ENCODE measurements at places on chromosomes 13 and 19.

GRCh38 chr13:30968846-30969245 is 36.4 kb downstream of the TEX26 start:
- no peak for DNase-seq

DNA sequence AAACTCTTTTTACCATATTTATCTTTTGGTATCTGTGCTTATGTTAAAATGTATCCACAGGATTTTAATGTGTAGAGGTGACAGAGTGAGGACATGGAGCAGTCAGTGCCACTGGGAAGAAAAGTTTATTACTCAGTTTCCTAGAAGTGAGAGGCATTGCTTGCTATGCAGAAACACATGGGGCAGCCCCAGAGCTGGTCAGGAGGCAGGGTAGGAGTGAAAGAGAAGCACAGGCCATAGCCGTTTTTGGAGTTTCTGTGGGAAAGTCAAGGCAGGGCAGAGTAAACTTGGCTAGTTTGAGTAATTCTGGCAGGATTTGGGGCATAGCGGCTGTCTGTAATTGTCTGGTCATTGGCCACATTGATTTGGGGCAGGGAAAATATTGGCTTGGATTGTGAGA is 370.9 kb downstream of the FGF9 start:
- no peak for DNase-seq

- no peak for DNase-seq
These were observed 27.6 kb downstream of the SLC6A16 start for GRCh38 chr19:49297403-49297802.

GRCh38 chr19:47681388-47681787 is 31.8 kb upstream of the EHD2 start:
- no peak for DNase-seq

DNA sequence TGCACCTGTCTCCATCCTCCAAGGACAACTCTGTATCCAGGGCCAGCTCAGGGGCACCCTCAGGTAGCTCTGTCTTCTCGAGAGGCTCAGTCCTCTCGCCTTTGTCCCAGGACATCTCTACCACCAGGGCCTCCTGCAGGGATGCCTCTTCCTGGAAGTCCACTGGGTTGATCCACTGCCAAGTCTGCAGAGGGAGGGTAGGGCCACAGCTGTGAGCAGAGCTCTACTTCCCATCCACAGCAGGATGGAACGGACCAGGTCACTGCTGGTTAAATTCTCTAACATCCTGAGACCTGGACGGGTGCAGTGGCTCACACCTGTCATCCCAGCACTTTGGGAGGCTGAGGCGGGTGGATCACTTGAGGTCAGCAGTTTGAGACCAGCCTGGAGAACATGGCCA is 26.8 kb downstream of the IL12RB1 start:
- no peak for DNase-seq

DNA sequence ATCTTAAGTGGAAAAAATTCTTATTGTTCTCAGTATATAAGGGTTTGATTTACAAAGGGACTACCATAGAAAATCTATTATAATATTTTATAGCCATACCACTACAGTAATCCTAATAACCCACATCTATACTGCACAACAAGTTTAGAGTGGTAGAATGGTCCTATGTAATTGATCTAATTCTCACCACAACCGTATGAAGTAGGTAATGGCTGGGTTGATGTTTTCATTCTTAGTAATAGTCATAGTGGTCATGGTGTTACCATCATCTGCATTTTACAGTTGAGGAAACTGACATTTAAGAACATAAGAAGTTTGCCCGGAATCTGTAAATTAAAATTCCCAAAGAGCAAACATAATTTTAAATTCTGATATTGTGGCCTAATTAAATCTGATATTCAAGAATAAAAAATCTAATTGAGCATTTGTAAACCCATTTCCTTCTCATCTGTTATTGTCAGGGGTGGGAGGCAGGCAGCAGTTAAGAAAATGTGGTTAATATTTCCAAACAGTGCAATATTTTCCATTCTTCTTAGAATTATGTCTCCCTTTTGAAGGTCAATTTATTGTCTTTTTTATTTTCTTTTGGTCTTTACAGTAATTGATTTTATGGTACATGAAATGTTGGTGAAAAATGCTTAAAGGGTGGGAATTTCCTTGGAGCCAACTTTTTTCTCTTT is 65.6 kb downstream of the DHRS12 start:
- no peak for DNase-seq

DNA sequence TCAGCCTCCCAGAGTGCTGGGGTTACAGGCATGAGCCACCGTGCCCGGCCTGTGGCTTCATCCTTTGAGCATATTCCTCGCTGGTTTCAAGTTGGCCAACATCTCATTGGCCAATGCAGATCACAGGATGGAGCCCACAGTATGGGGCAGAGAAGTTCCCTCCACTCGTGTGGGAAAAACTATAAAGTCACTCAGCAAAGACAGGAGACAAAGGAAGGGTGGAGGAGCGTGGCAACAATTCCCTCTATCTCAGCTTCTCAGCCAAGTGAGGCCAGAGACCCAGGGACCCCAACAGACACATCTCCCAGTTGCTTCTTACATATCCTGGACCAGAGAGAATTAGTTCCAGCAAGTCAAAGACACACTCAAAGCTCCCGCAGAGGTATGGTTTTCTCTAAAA is 184.6 kb upstream of the SOX1 start:
- DNase-seq = no peak

DNA sequence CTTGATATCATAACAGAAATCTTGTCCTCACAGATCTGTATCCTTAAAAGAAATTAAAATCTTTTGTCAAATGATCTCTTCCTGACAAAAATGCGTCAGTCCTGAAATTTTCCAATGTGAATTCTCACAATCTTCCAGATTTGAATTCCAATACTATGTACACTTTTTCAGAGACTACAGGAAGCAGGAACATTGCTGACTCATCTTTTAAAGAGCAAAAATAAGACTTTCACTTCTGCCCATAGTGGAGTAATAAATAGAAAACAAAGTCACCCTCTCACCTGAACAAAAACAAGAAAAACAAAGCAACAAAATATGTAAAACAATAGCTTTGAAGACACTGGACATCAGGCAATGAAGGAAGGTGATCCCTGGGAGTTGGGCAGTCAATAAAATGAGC is 167.0 kb upstream of the IPO5 start:
- no peak for DNase-seq

- DNase-seq = no peak
These were observed 128.2 kb downstream of the TBC1D4 start for GRCh38 chr13:75353781-75354193.

DNA sequence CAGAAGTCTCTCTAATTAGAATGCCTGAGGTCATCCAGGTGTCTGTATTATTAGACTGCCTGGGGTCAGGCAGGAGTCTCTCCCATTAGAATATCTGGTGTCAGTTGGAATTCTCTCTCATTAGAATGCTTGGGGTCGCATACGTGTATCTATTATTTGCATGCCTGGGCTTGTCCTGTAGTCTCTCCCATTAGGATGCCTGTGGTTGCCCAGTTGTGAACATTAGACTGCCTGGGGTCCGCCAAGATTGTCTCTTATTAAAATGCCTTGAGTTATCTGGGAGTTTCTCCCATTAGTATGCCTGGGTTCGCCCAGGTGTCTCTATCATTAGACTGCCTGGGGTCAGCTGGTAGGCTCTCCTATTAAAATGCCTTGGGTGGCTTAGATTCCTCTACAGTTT is 1494.7 kb downstream of the UQCRFS1 start:
- DNase-seq = no peak

DNA sequence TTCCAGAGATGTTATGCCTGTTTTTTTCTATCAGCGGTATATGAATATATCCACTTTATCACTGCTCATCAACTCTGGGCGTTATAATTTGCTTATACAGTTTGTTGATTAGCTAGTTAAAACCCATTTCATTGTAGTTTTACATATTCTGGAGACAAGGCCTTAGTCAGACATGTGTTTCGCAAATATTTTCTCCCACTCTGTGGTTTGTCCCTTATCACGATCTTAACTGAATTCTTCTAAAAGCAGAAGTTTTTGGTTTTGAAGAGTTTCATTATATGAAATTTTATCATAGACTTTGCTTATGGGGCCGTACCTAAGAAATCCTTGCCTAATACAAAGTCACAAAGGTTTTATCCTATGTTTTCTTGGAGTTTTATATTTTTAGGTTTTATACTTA is 84.6 kb downstream of the FRY start:
- DNase-seq = peak; percentile 93

DNA sequence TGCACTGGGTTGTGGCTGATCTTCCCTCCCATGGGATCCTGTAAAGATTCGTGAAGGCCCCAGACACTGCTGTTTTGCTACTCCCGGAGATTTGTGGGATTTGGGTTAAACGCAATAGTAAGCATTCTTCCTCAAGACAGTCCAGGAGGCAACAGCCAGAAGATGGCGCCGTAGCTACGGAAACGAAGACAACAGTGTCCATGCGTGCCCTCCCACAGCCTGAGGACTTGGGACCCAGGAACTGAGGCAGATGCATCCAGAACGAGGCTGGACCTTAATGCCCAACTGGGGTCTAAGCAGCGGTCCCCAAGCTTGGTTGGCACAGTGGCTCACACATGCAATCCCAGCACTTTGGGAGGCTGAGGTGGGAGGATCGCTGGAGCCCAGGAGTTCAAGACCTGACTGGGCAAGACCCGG is 57.6 kb upstream of the ZNF507 start:
- peak; percentile 33 for DNase-seq

DNA sequence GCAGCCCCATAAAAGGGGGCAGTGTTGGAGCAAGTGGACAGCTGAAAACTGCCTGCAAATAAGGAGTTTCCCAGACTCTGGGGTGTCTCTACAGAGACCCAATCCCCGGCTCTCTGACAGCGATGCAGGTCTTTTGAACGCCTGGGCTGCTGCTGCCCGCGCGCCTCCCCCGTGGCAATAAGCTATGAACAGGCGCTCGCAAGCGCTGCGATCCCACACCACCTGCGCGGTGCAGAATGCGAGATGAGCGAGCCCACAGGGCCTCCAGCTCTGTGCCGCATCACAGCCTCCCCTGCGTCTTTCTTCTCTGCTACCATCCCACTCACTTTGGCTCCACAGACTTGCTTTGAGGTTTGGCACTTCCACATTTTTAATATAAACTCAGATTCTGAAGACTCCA is 62.3 kb downstream of the KCTD15 start:
- no peak for DNase-seq
